ENCODE measurements at places on chromosomes 11 and 22. TPM values are rescaled to one million over a fixed set of nuclear protein-coding genes. Genes with fewer than 3 reads are reported as not detected.

HSPB2 gene
- total RNA-seq = not detected

TALDO1 gene
- total RNA-seq = 246 TPM

TMPRSS5 gene
- 0.26 TPM for total RNA-seq

AIFM3 gene
- total RNA-seq = 0.16 TPM

DNA sequence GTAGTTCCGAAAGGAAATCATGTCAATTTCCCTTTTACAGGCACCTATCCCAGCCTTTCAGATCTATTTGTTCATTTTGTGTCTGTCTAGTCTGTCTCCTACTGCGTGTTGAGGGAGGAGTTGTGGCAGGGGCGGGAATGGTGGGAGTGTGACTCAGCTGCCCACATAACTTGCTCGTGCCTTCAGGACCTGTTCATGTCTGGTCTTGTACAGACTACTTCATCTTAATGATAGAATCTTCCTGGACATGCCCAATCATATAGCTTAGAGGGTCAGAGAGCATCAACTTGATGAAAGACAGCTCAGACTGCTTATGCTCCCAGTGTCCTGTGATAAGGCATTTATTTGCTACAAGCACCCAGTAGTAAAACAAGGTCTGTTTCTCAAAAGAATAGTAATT lies 61.0 kb upstream of the BIRC3 start:
- no peaks in the 10 kb centered on the region for H3K36me3 ChIP-seq
- H3K27me3 ChIP-seq = no peaks in the 10 kb centered on the region
- DNase-seq = no peak
- no peak overlapping the region for H3K4me3 ChIP-seq
- no peaks in the 10 kb centered on the region for H3K4me1 ChIP-seq

DNA sequence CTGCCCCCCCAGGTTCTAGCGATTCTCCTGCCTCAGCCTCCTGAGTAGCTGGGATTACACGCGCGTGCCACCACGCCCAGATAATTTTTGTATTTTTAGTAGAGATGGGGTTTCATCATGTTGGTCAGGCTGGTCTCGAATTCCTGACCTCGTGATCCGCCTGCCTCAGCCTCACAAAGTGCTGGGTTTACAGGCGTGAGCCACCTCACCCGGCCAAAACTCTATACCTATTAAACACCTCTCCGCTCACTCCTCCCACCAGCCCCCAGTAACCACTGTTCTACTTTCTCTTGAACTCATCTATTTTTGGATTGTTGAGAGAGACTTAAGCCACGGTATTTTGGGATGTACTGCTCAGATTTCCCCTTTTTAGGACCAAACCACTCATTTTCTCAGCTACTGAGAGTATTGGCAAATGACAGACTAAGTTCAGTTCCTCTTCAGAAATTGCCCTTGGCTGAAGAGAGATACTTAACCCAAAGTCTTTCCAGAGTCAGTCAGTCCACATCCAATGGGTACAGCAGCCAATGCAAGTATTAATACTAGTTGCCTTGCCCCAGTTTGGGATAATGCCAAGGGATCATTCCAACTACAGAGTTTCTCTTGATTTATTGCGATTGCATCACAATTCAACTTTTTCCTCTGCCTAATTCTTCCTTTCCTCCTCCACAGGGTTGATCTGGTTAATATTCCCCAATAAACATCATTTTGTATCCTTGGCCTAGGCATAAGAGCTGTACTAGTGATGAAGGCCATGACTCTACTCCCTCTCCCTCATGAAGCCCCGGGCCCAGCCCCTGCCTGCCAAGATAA lies 36.8 kb upstream of the CSTF3 start:
- no peak overlapping the region for H3K4me3 ChIP-seq
- no peak overlapping the region for H3K27ac ChIP-seq
- H3K36me3 ChIP-seq = no peaks in the 10 kb centered on the region
- no peaks in the 10 kb centered on the region for H3K27me3 ChIP-seq

- H3K4me1 ChIP-seq = peaks cover 70% of the 10 kb centered on the region
- H3K36me3 ChIP-seq = no peaks in the 10 kb centered on the region
- H3K27ac ChIP-seq = peak overlapping the region; percentile 28
- no peaks in the 10 kb centered on the region for H3K27me3 ChIP-seq
- DNase-seq = peak; percentile 63
- H3K4me3 ChIP-seq = peak overlapping the region; percentile 30
These were observed 13.2 kb downstream of the CRTAM start for GRCh38 chr11:122851366-122851966.

DNA sequence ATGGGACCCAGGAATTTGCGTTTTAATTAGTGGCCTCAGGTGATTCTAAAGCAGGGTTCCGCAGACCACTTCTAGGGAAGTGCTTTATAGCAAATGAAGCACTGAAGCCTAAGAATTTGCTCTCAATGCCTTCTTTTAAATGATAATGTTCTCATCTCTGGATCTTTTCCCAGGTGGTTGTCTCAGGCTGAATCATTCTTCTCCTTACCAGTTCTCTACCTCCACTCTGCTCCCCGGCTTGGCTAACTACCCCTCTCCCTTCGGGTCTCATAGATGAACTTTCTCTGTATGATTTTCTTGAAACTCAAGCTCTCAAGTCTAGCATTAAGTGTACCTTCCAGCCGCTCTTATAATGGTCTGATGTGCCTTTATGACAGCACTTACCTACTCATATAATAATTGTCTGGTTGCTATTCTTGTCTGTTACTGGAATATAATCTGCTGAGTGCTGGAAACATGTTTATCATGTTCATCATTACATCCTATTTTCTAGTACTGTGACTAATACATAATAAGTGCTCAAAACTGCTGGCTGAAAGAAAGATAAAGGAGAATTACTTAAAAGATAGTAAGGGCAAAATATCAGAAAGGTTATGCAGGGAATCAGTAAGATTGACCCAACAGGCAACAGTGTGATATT lies 195.9 kb upstream of the SESN3 start:
- H3K4me1 ChIP-seq = no peaks in the 10 kb centered on the region
- H3K27me3 ChIP-seq = no peaks in the 10 kb centered on the region
- no peak overlapping the region for H3K4me3 ChIP-seq

DNA sequence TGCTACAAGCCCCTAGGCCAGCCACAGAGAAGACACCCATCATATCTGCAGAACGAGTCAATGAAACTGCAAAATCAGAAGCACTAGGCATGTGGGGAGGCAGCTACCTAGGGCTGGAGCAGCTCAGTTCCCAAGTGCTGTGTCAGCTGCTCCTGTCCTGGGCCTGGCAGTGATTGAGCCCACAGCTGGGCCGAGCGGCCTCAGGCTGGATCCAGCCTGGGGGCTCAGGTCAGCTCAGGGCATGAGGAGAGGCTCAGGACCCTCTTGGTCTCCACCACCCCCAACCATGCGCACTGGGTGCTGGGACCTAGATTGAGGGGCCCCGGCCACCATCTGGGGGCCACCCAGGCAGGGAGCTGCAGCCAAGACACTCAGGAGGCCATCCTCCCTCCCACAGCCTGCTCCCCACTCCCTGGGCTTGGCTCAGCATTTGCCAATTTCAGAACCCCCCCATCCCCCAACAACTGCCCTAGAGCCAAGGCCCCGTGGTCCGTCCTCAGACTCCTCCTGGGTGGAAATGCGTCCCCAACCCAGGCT lies 2.4 kb upstream of the TNNT3 start:
- no peak overlapping the region for H3K27ac ChIP-seq
- no peaks in the 10 kb centered on the region for H3K27me3 ChIP-seq
- no peaks in the 10 kb centered on the region for H3K36me3 ChIP-seq
- H3K4me3 ChIP-seq = no peak overlapping the region
- no peak for DNase-seq
- H3K4me1 ChIP-seq = peaks cover 4% of the 10 kb centered on the region

- H3K27me3 ChIP-seq = no peaks in the 10 kb centered on the region
- no peak for DNase-seq
- no peaks in the 10 kb centered on the region for H3K4me1 ChIP-seq
- no peak overlapping the region for H3K27ac ChIP-seq
- no peak overlapping the region for H3K4me3 ChIP-seq
These were observed 57.9 kb downstream of the C2CD3 start for GRCh38 chr11:74112877-74113276.

- no peaks in the 10 kb centered on the region for H3K36me3 ChIP-seq
- no peak overlapping the region for H3K27ac ChIP-seq
These were observed 8.9 kb downstream of the YPEL1 start for GRCh38 chr22:21726650-21727049.

Measured in CD8-positive, alpha-beta memory T cell (primary cell).